ENCODE measurements at places on chromosomes 3 and 15. TPM values are rescaled to one million over a fixed set of nuclear protein-coding genes. Genes with fewer than 3 reads are reported as not detected.

KIF23 gene
- 57.2 TPM for total RNA-seq

UBL7 gene
- 47.5 TPM for total RNA-seq

LRRK1 gene
- 4.0 TPM for total RNA-seq

MME gene
- total RNA-seq, result 14.6 TPM

ABI3BP gene
- 0.28 TPM for total RNA-seq

GRCh38 chr3:20130106-20130505 is 55.9 kb downstream of the SGO1 start:
- H3K4me1 ChIP-seq, result no peaks in the 10 kb centered on the region
- no peaks in the 10 kb centered on the region for H3K27me3 ChIP-seq
- H3K27ac ChIP-seq, result no peak overlapping the region
- H3K36me3 ChIP-seq, result no peaks in the 10 kb centered on the region

DNA sequence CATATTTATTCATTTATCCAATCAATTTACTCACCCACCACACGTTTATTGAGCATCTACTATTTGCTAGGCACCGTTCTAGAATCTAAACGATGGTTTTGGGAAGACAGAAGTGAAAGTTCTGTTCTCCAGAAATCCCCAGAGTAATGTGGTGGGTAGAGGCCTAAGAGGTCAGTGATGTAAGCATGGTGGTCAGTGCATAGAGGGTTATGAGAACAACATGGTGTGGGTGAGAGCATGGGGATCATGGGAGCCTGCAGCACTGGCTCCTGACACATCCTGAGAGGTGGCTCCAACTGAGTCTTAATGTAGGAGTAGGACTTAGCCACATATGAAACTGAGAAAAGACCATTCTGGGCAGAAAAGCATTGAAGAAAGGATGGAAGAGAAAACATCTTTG is 85.3 kb upstream of the TNFAIP8L3 start:
- no peak overlapping the region for H3K4me3 ChIP-seq
- H3K27ac ChIP-seq, result no peak overlapping the region
- no peak for DNase-seq
- H3K4me1 ChIP-seq, result no peaks in the 10 kb centered on the region
- H3K36me3 ChIP-seq, result no peaks in the 10 kb centered on the region

DNA sequence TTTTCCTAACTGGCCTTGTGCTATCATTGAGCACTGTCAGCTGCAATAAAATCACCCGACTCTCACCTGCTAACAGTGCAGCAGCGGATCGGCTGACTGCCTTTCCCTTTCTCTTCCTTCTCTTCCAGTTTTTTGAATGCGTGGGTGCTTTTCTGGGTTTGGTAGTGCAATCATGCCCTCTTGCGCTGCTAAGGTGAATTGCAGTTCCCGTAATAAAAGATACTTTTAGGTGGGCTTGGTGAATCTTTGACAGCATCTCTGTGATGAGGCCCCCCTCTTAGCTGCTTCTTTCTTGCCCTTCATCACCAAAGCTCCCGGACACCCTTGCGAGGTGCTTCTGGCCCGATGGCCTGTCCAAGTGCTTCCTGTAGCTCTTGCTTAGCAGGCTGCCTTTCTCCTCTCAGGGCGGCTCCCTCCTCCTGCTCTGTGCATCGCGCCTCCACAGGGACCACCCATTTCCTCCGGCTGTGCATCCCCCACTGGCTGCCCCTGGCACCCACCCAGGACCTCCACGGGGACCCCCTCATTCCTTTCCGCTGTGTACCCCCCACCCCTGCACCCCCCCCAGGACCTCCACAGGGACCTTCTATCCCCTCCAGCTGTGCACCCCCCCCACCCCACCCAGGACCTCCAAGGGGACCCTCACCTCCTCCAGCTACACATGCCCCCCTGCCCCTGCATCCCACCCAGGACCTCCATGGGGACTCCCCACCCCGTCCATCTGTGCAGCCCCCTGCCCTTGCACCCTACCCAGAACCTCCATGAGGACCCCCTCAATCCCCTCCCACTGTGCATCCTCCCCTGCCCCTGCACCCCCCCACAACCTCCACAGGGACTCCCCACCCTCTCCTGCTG is 50.8 kb upstream of the RPL32 start:
- no peak overlapping the region for H3K27ac ChIP-seq
- H3K27me3 ChIP-seq, result no peaks in the 10 kb centered on the region
- H3K4me3 ChIP-seq, result no peak overlapping the region
- H3K4me1 ChIP-seq, result no peaks in the 10 kb centered on the region
- DNase-seq, result peak; percentile 53
- H3K36me3 ChIP-seq, result no peaks in the 10 kb centered on the region

DNA sequence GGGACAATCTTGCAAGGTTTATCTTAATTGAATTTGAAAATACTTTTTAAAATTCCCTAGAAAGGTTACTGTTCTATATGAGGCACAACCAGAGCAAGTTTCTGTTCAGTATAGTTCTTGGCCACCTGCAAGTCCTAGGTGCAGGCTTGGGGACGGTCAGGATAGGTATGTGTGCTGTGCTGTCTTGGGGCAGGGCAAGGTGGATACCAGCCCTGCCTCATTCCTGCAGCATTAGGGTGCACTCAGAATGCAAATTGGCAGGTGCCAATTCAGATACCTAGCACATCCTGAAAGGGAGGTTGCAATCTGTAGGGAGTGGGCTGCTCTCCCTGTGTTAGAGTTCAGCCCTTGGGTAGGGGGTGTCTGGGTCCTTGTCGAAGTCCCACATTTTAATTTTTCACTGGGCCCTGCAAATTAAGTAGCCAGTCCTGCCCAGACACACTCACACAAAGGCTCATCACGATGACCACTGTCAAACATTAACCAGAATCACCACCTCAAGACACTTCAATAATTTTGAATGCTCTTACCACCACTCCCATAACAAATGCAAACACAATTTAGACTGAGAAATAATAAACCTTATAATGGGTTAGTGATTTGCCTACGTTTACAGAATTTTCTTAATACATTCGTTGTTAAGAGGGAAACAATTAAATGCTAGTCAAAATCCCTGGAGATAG is 838.0 kb upstream of the NR2F2 start:
- H3K4me3 ChIP-seq, result no peak overlapping the region
- no peaks in the 10 kb centered on the region for H3K4me1 ChIP-seq
- no peak for DNase-seq
- H3K36me3 ChIP-seq, result no peaks in the 10 kb centered on the region

GRCh38 chr3:197424674-197425484 is 126.5 kb upstream of the DLG1 start:
- DNase-seq, result no peak
- H3K4me1 ChIP-seq, result no peaks in the 10 kb centered on the region
- no peak overlapping the region for H3K4me3 ChIP-seq
- no peak overlapping the region for H3K27ac ChIP-seq

- no peaks in the 10 kb centered on the region for H3K36me3 ChIP-seq
- no peak for DNase-seq
- no peaks in the 10 kb centered on the region for H3K4me1 ChIP-seq
- H3K27me3 ChIP-seq, result no peaks in the 10 kb centered on the region
- H3K4me3 ChIP-seq, result no peak overlapping the region
These were observed 70.2 kb downstream of the ADAMTS9 start for GRCh38 chr3:64617610-64618009.

GRCh38 chr3:52013802-52014598 is 18.3 kb upstream of the RPL29 start:
- H3K36me3 ChIP-seq, result no peaks in the 10 kb centered on the region
- no peaks in the 10 kb centered on the region for H3K4me1 ChIP-seq
- H3K4me3 ChIP-seq, result no peak overlapping the region
- no peaks in the 10 kb centered on the region for H3K27me3 ChIP-seq
- no peak overlapping the region for H3K27ac ChIP-seq
- DNase-seq, result no peak

DNA sequence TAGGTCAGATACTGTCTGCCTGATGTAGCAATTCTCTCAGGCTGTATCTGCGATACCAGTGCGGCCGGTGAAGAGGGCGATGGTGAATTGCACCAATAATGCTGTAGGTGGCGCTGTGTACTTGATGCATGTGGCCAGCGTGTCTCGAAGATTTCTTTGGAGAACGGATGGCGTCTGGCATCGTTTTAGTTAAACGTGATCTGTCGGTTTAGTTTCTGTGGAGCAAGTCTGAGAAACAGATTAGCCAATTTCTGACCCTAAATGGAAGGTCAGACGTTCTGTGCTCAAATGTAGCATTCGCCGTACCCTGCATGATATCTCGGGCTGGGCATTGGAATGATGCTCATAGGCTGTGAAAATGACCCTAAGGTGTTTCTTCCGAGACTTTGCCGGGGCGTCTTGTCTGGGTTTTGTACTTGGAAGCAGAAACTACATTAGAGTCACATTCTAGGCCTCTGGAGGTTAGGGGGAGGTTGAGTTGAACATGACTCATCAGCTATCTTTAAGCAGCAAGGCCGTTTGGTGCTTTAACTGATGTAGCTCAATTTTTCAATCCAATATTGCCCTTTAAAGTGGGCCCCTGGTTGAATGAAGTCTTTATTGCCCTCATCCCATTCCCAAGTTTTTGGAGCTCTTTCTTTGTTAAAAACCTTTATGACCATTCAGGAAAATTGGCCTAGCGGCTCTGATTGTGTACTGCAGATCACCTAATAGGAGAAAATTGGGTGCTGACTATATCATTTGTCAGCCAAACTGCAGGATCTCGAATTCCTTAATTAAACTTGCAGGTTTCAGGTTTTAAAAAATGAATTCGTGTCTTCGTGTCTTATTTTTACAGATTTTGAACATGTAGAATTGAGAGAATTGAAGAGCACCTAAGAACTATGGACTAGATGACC is 80.0 kb downstream of the SQOR start:
- no peaks in the 10 kb centered on the region for H3K4me1 ChIP-seq
- H3K27me3 ChIP-seq, result no peaks in the 10 kb centered on the region
- no peak overlapping the region for H3K4me3 ChIP-seq

GRCh38 chr3:59572106-59572505 is 522.3 kb upstream of the CFAP20DC start:
- no peaks in the 10 kb centered on the region for H3K36me3 ChIP-seq
- H3K27me3 ChIP-seq, result no peaks in the 10 kb centered on the region
- no peak overlapping the region for H3K27ac ChIP-seq
- DNase-seq, result no peak
